ENCODE measurements at places on chromosomes 11 and 22.

- no peak for DNase-seq
These were observed 59.1 kb downstream of the ETS1 start for GRCh38 chr11:128528294-128528693.

DNA sequence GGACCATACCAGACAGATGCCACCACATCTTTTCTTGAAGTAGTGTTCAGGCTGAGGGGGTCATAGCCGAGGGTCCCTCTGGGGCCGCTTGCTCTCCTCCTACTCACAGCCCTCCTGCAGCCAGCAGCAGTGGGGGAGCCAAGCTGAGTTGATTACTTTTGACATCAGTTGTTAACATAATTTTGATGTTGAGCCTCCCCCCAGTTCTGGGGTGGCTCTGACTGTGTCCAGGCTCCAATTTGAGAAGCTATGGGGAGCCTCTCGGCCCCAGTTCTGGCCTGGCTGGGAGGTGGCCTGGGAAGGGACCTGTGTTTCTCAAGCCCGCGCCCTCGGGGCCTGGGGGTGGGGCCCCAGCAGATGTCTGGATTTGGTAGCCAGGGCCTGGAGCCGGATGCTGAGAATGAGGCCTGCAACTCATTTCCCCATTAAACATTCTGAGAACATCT lies 47.9 kb downstream of the KCNQ1OT1 start:
- no peak for DNase-seq

GRCh38 chr11:131893103-131893890 lies 522.9 kb downstream of the NTM start:
- DNase-seq = no peak

GRCh38 chr11:116257092-116257491 lies 515.7 kb downstream of the BUD13 start:
- no peak for DNase-seq

- DNase-seq = no peak
These were observed 6.0 kb downstream of the DDX25 start for GRCh38 chr11:125910226-125910849.

GRCh38 chr11:106425819-106426218 lies 348.4 kb downstream of the AASDHPPT start:
- no peak for DNase-seq
